Osteoblast (primary cell): ENCODE measurements at places on chromosomes 6 and 20.

GRCh38 chr6:35048631-35049083, 92.5 kb downstream of the TCP11 start:
- peak; percentile 44 for DNase-seq

- DNase-seq: peak; percentile 69
These were observed 2.0 kb downstream of the SLC35D3 start for GRCh38 chr6:136923954-136924673.

- DNase-seq: peak; percentile 37
These were observed 6.4 kb downstream of the HLA-DQB1 start for GRCh38 chr6:32659856-32660595.

GRCh38 chr6:36094753-36095496, 35.4 kb upstream of the MAPK13 start:
- peak; percentile 60 for DNase-seq

GRCh38 chr20:51480507-51481270, 61.8 kb downstream of the NFATC2 start:
- DNase-seq: no peak

- DNase-seq: peak; percentile 99
These were observed 867 bp downstream of the MTHFD1L start for GRCh38 chr6:150866147-150866990.

DNA sequence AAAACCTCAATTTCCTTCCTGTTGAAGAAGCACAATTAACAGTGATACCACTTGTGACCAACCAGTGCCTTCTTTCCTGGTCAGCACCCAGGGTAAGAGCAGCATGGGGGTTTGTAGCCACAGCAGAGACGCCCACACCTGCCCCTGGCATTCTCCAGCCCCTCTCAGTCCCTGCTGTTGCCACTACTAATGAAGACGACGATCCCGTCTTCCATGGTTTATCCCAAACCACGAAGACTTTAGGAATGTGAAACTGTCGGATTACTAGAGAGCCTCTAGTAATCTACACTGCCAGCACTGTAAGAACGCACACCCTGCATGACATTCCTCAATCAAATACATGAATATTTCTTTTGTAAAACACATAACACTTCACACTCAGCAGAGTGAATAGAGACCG, 60.0 kb downstream of the GINS1 start:
- DNase-seq: peak; percentile 43

- no peak for DNase-seq
These were observed 109.0 kb downstream of the RIN2 start for GRCh38 chr20:19867074-19867473.

GRCh38 chr6:11542863-11543262, 5.3 kb downstream of the TMEM170B start:
- DNase-seq: no peak
